Peyer's patch (tissue), 4 donors: ENCODE measurements at places on chromosomes 3 and 15. TPM values are rescaled to one million over a fixed set of nuclear protein-coding genes. Genes with fewer than 3 reads are reported as not detected.

VGLL3 gene
- total RNA-seq = 1.1 TPM

ARL14 gene
- 12.9 TPM for total RNA-seq

ITGA11 gene
- total RNA-seq = 24.8 TPM

DNA sequence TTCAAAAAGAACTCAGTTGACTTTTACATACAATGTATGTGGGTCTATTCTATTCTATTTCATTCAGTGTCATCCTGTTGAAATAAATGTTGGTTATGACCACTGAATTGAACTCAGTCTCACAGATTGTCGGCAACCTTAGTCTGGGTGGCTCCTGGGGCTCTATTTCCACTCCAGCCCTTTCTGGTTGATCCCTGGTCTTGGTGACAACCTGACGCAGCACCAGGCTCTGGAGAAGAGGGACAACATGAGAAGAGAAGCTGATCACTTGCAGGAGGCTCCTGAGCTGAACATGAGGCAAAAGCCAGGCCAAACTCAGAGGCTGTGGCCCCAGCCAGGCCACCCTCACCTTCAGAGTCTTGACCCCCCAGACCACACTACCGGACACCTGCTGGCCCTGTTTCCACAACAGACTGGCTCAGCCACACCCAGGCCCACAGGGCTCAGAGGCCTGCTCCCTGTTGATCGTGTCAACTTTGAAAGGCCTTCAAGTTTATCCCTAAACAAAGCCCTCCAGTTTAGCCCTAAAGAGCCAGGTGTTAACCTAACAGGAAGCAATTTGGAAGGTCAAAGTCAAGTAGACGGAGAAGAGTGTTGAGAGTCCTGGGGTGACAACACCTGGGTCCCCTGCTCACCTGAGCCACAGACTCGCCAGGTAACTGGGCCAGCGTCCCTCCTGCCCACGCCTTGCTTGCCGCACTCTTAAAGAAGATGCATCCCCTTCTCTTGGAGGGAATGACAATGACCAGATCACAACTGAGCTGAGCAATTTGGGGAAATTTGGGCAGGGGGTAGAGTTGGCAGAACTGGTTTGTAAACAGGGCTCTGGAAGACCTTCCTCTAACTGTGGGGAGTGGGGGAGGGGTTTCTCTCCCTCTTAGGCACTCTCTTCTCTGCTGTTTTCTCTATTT lies 15.4 kb upstream of the MUC20 start:
- no peaks in the 10 kb centered on the region for H3K4me1 ChIP-seq
- no peak overlapping the region for H3K4me3 ChIP-seq
- H3K27ac ChIP-seq = no peak overlapping the region
- DNase-seq = peak; percentile 55

DNA sequence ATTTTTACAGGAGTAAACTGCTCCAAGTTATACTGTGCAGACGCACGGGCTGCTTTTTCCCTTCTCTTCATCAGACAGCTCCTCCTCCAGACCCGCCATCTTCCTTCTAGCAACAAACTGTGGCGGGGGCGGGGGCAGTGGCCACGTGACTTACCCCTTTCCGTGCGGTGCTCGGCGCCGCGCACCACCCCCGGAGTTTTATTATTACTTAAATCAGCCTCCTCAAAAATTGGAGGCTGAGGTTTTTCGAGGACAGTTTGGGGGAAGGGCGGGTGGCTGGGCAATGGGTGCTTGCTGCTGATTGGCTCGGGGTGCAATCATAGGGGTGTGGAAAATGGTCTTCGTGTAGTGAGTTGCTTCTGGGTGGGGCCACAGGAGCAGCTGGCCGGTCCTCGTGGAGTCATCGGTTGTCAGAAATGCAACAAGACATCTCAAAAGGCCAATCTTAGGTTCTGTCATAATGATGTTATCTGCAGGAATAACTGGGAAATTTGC lies 77.1 kb upstream of the MFGE8 start:
- H3K4me1 ChIP-seq = no peaks in the 10 kb centered on the region
- no peak overlapping the region for H3K27ac ChIP-seq
- H3K36me3 ChIP-seq = no peaks in the 10 kb centered on the region
- H3K4me3 ChIP-seq = no peak overlapping the region
